ENCODE measurements at places on chromosomes 5 and 9. TPM values are rescaled to one million over a fixed set of nuclear protein-coding genes. Genes with fewer than 3 reads are reported as not detected.

GRCh38 chr5:10248378-10249260 is 1.1 kb downstream of the ATPSCKMT start:
- DNase-seq = no peak

GRCh38 chr9:121868626-121869025 is 217.2 kb downstream of the DAB2IP start:
- no peak for DNase-seq

- no peak for DNase-seq
Measured at GRCh38 chr5:141799507-141800167, 78.6 kb downstream of the PCDH1 start.

GRCh38 chr5:81147886-81148571 is 85.1 kb upstream of the CKMT2 start:
- DNase-seq = no peak

GRCh38 chr5:178213003-178213461 is 8.7 kb downstream of the HNRNPAB start:
- DNase-seq = no peak

DNA sequence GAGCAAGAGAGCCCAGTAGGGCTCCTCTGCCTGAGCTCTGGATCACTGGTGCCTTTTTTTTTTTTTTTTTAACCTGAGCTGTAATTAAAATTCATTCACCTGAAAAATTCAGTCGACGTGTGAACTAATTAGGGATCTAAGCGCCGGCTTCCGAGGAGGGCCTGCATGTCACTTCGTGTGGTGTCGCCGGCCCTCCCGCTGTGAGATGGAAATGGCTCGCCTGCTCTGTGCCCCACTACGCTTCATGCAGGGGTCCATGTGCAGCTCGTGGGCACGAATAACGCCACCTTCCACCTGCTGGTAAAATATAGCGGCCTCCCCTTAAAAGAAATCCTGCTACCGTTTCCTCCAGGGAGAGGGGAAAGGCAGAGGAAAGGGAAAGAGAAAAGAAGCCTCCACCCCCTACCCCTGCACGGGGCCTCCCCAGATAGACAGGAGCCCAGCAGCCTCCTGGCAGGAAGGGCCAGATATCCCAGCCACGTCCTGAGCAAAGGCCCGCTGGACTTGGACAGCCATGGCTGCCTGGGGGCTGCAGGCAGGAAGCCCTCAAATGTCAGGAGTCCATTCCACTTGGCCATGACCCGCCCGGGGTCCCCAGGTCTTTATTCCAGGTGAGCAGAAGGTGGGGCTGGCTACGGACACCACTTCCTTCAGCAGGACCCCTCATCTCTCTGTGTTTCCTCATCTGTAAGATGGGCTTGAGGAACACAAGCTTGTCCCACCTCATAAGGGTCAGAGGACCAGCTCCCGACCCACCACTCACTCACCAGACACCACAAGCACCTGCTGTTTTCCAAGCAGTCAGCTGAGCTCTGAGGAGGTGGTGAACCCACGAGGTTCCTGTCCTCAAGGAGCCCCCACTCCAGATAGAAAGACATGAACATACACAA is 38.2 kb upstream of the ZNF354A start:
- no peak for DNase-seq

EPB41L4B gene
- 0.51 TPM for total RNA-seq
